ENCODE measurements at places on chromosomes 7 and 10.
A peak's percentile ranks its signal among the peaks of the same experiment; 100 is the strongest.

- no peak for DNase-seq
These were observed 21.7 kb upstream of the WNT16 start for GRCh38 chr7:121307021-121307574.

DNA sequence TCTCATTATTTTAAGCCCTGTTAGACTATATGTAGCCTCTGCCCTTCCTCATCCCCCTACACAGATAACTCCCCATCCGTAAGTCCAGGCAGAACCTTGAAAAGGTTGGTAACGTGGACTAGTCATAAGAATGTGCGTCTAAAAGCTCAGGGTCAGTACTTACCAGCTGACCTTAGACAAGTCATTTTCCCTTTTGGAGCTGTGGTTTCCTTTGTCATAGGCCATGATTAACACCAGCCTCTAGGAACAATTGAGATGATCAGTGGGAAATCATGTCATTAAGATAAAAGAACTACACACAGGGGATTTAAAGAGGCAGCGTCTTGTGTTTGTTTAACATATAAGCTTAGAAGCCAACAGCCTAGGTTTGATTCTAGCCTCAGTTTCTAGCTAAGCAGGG, 6.9 kb upstream of the UNC5B start:
- no peak for DNase-seq

DNA sequence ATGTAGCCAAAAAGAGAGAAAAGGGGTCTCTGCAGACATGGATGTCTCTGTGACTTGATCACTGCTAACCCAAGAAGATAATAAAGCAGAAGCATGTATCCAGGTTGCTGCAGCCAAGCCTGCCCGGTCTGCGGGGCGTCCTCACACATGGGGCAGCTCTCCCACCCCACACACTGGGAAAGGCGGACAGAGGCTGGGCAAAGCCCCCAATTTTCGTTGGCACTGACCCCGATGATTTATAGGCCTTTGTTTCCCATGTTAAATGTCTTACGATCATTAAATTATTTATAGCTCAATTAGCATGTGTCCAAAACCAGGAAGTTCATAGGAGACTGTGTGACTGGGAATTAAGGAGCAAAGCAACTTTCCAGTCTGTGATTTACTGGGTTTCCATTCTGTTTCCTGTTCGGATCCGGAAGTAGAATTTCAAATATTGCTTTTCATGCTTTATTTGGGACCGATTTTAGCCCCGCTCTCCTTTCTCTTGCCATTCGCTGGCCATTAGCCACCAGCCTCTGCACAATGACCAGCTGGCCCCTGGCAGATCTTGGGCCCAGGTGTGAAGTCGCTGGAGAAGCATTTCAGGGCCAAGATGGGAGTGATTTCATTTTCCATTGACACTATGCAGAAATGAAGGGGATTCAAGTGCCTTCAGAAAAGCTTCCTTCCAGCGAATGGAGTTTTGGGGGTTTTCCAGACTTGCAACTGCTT, 91.6 kb downstream of the EGFR start:
- DNase-seq: no peak

- DNase-seq: no peak
These were observed 219.6 kb upstream of the SHH start for GRCh38 chr7:156031679-156032478.

GRCh38 chr10:97875391-97875790, 25.7 kb downstream of the GOLGA7B start:
- no peak for DNase-seq

DNA sequence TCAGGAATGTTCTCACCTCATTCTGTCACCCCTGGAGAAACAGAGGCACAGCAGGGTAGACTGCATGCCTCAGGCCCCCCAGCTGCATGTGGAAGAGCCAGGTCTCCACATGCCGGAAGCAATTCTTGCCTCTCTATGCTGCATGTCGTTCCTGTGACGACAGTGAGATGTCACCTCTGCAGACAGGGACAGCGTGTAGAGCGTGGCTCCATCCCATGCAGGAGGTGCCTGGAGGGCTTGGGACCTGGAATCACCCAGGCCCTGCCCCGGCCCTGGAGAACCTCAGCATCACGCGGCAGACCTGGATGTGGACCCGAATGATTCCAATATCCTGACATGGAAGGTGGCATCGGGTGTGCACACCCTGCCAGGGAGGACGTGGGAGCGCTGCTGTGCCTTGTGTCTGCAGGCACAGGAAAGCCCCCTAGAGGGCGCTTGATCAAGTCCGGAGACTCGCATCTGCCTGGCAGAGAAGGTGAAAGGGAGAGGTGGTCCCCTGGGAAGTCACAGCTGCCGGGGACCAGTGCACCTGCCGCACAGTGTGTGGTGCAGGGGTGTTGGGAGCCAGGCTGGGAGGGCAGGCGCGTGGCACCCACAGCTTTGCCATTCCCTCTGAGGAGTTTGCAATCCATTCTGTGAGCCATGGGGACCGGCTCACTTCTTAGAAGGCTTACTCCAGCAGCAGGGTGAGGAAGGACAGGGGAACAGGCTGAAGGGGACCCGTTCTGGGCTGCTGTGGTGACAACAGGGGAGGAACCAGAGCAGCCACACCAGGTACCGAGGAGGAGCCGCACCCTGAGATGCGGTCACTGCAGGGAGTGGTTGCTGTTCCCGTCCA, 45.3 kb upstream of the EN2 start:
- DNase-seq: peak; percentile 87

DNA sequence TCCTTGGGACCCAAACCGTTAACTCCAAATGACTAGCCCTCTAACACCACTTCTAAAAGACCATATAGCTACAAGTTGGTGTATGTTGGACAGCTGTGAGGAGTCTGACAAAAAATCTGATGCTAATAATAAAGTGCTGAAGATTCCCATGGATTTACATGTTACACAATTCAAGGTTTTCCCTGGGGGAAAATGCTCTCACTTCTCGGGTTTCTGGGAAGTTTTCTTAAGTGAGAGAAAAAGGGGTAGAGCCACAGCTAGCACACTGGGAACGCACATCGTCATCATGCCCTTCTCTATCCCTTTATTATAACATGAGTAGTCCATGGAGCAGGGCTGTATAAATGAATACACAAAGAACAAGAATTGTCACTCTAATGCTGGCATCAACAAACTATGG, 162.1 kb downstream of the CHCHD3 start:
- DNase-seq: no peak

GRCh38 chr10:128927497-128928161, 539.4 kb upstream of the MGMT start:
- no peak for DNase-seq

DNA sequence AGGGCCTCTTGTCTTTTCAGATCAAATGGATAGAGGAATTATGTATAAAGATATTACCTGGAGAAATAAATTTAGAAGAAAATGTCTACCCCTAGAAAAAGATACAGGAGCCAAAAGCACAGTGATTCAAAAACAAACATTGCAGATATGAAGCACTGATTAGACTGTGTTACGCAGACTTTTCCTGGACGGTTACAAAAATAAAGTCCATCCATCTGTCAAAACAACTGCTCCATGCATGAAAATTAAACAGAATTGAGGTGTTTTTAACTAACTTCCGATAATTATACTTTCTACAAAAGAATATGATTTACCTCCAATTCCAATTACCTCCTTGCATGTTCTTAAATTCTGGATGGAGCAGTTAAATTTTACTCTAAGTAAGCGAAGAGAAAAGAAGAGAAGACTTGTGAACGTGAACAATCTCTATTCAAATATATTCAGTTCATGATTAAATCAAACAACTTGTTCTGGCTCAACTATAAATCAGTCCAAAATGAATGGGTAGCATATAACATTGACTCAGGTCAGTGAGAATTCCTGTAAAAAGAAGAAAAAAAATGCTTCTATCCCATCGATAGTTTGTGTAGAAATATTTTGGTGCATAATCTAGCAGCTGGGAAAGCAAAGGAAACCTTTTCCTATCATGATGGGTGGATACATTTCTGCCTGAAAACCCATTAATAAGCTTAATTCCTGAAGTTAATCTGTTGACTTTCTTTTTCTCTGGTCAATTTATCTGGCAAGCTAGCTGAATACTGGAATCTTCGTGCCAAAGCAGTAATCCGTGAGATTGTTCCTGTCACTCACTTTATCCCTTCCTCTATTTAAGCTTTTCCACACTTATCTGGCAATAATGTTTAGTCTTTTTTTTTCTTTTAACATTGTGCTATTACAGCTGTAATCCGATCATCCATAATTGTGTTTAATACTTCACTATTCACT, 80.4 kb downstream of the SEMA3A start:
- DNase-seq: no peak

- DNase-seq: no peak
These were observed 21.5 kb upstream of the GHITM start for GRCh38 chr10:84117686-84118394.

DNA sequence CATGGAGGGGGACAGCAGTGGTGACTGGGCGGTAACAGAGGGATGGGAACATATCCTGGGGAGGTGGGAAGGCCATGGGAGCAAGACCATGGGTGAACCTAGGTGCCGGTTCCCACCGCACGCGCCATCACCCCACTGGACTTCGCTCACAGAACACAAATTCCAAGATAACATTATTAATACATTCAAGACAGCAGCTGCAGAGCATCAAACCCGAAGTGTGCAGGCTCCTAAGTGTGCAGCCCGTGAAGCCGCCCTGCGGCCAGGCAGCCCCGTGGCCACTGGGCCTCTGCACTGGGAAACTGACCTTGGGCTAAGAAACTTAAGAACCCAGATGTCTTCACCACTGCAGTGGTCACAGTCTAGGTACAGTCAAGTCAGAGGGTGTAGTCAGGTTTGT, 42.8 kb upstream of the ZRANB1 start:
- DNase-seq: no peak

GRCh38 chr10:49371967-49372366, 23.9 kb downstream of the DRGX start:
- no peak for DNase-seq

DNA sequence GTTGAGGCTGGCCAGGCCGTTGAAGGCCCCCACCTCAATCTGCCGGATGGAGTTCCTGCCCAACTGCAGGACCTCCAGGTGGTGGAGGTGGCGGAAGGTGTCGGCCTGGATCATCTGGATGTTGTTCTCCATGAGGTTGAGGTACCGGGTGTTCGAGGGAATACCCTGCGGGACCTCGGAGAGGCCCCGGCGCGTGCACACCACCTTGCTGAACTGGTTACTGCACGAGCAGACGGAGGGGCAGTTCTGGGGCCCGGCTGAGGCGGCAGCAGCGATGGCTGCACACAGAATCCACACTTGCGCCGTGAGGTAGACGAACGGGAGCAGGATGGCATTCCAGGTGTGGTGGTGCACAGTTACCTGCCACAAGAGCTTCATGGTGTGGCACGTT, 979 bp downstream of the LRRC4 start:
- peak; percentile 47 for DNase-seq

- DNase-seq: no peak
These were observed 5.3 kb downstream of the ATP5MF start for GRCh38 chr7:99460651-99461050.

- no peak for DNase-seq
These were observed 92.2 kb upstream of the EFCAB10 start for GRCh38 chr7:105673367-105674084.

- no peak for DNase-seq
These were observed 396.5 kb downstream of the POM121L12 start for GRCh38 chr7:53431901-53432300.

DNA sequence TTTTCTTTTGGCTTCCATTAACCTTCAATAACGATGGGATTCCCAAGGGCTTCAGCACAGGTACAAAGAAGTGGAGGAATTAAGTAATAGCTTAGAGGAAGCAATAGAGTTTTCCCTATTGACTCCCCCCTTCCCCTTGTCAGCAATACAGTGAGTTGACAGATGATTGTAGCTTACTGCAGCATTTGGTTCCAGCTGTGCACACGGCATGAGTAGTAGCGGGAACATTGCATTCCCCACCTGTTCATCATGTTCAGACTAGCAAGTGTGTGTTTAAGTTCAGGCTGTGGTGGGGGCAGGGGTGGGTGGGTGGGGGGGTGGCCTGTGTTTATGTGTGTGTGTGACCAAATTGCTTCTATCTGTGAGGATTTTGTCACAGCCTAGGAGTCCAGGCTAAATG, 4.6 kb upstream of the ADRA2A start:
- DNase-seq: no peak

DNA sequence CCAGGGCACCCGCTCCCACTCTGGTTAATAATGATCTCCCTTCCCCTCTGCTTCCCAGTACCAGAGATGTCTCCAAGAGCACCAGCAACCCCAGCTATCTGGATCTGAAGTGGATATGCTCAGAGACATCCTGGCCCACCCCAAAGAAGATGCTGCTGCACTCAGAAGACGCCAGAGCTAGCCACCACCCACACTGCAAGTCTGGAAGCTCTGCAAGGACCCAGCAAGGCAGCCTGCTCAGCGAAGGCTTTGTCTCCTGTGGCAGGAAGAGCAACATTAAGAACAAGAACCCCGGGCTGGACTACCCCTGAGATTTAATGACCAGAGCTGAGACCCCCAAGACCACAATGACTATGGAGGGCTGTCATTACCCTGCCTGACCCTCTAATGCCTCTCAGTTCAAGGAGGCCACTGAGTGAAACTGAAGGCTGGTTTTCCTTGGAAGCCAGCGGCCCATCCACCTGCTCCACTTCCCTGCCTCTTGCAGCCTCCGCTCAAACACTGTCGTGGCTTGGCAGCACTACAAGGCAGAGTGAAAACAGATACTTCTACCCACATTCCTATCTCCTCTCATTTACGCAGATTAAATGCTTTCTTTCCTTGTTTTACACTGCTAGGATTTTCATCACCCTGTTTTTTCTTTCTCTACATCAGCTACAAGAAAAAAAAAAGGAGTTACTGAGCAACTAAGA, 202.2 kb downstream of the SNX10 start:
- DNase-seq: no peak

DNA sequence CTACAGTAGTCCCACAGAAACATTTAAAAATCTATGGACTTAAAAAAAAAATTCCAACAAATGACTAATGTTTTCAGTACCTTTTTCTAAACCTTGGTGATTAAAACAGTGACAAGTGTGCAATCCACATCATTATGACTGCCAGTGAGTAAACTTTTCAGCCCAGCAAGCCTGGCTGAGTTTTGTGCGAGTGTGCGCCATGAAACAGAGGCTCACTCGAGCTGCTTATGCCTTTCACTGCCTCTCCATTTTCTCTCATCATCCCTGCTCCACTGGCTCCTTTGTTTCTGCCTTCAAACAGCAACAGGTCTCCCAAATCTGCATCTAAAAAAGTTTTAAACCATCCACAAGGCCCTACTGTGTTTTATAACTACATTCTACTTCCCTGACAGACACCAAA, 105.8 kb downstream of the USP6NL start:
- peak; percentile 80 for DNase-seq

GRCh38 chr10:637771-638195, 51.7 kb downstream of the DIP2C start:
- DNase-seq: no peak

- peak; percentile 54 for DNase-seq
These were observed 141.9 kb downstream of the RNF133 start for GRCh38 chr7:122556873-122557542.

Data from neural progenitor cell (in vitro differentiated cells).